EL (cell line): ENCODE measurements at places on chromosomes 12 and 14.

DNA sequence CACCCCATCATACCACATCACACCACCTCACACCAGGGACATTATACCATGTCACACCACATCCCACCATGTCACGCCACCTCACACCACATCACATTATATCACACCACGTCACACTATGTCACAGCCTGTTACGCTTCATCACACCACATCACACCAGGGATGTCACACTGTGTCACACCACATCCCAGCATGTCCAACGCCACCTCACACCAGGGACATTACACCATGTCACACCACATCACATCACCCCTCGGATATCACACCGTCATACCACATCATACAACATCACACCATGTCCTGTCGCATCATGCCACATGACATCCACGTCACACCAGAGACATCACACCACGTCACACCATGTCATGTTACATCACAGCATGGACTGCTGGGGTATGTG is 235.5 kb downstream of the TMEM121 start:
- no peak for DNase-seq

- DNase-seq: peak; percentile 34
Observed at GRCh38 chr12:55659486-55660385, 23.0 kb downstream of the OR10P1 start.

DNA sequence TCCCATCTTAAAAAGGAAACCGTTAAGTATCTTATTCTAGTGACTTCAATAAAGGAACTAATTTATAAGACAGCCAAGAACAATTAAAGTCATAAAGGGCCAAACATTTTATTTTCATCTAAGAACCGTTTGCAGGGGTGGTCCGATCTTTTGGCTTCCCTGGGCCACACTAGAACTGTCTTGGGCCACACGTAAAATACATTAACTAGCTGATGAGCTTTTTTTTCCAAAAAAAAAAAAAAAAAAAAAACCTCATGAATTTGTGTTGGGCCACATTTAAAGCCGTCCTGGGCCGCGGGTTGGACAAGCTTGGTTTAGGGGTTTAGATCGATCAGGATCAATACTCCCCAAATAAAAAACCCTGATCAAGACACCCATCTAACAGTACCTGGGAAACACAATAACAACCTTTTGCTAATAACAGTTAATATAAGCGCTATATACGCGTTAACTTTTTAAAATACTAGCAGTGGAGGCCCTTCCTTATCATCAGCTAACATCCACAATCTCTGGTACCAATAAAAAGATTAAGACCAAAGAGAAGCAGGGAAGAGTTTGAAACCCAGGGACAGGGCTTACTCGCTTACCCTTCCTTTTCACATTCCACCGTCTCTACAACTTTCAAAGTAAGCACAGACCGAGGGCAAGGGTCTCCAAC is 1.1 kb downstream of the NAP1L1 start:
- DNase-seq: no peak

GRCh38 chr12:104599272-104600035 is 142.7 kb downstream of the CHST11 start:
- DNase-seq: no peak

DNA sequence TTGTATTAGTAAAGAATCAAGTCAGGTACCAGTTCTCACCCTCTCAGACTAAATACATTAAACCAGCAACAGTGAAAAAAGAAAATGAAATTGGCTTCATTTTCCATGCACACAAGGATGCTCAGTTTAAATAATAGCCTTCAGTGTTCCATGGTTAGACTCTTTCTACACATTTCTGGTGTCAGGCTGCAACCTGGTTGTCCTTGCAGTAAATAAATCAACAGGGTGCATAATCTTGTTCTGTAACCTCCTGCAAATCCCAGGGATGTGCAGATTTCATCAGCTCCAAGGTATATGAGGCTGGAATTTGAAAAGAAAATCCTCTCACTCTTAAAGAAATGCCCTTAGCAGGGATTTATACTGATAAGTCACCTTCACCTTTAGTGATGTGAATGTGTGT is 46.7 kb upstream of the BTG1 start:
- DNase-seq: no peak

- no peak for DNase-seq
Observed at GRCh38 chr14:75615200-75615599, 36.8 kb downstream of the FLVCR2 start.

- no peak for DNase-seq
Observed at GRCh38 chr12:117018685-117019084, 80.5 kb downstream of the TESC start.

- peak; percentile 61 for DNase-seq
Observed at GRCh38 chr12:92735131-92735721, 32.4 kb downstream of the PLEKHG7 start.

DNA sequence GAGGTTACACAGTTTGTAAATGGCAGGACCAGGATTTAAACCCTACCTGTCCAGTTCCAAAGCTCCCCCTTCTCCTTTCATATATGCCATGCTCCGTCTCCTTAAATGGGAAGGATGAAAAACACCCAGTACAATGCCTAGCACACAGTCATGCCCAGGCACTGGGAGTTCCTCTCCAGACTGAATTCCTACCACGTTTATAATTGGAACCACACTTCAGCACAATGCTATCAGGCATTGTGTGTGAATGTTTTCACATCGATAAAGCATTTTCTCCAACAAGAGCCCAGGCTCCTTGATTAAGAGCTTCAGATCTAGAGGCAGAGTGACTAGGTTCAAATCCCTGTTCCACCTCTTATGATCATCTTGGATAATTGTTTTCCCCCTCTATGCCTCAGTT is 2.7 kb upstream of the NUAK1 start:
- DNase-seq: no peak

DNA sequence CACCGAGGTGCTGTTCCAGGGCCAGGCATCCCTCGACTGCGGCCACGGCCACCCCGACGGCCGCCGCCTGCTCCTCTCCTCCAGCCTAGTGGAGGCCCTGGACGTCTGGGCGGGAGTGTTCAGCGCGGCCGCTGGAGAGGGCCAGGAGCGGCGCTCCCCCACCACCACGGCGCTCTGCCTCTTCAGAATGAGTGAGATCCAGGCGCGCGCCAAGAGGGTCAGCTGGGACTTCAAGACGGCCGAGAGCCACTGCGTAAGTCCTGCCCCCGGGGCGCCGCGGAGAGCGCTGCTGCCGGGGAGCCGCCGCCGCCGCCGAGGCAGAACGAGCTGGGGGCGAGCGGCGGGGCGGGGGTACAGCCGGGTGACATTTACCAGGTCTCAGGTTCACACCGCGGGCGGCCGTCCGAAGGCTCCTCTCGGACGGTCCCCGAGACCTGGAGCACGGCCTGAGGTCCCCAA is 1.4 kb downstream of the PLXNC1 start:
- peak; percentile 31 for DNase-seq

- DNase-seq: no peak
Observed at GRCh38 chr12:83052890-83053541, 366.3 kb downstream of the TMTC2 start.

- DNase-seq: no peak
Observed at GRCh38 chr14:64856529-64857445, 22.9 kb downstream of the SPTB start.

DNA sequence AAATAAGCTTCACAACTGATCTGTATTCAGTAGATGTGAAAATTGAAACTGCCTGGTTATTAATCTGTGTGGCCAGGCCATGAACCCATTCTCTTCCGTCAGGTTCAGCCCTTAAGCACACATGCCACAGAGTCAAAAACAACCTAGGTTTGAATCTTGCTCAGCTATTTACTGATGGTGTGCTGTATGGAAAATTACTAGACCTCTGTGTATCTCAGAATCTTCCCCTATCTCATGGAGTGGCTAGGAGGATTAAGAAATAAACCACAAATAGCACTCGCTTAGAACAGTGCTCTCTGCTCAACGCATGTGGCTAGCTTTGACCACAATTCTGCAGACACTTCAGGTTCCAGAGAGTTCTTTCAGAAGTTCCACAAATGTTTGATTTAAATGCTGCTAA is 240.7 kb upstream of the PLEKHG7 start:
- no peak for DNase-seq

DNA sequence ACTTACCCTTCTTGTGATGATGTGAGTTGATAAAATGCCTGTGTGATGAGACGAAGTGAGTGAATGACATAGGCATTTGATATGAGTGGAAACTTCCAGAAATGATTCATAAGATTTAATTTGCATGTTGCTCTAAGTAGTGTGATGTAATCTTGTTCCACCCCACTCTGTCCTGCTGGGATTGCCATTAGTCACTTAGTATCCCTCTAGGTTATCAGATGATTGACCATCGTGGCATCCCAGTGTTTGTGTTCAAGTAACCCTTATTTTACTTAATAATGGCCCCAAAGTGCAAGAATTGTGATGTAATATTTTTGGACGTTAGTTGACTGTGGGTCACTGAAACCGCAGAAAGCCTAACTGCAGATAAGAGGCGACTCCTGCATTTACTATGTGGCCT is 214.4 kb upstream of the DIO2 start:
- DNase-seq: peak; percentile 99

DNA sequence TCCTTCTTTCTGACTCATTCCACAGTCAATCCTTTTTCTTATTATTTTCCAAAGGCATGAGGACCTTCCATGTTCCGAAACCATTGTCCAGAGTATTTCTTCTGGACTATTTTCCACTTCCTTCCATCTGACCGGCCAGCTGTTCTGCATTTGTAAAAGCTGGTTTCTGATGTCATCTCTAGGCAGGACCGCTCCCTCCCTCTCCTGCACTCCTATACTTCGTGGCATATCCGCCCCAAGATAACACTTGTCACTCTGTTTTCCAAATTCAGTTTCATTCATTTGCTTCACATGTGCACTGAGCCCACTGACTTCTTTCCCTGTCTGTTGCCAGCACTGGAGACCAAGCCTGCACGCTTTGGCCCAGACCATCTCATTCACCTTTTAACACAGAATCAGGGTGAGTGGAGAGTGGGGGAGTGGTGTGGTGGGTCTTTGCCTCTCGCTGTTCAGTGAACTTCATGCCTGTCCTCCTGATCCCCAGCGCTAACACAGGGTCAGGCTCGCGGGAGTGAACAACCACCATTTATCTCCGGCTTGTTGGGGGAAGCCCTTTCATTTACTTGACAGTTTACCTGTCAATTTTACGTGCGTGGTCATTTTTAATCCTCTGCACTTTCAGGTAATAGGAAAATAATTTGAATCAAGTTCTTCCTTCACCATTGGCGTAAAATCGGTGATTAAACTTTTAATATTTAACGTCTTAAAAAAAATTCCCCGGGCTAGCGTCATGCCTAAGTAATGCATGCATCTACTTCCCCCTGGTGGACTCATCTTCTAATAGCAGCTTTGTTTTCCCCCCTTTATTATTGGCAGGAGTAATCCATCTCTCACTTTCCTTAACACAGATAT is 52.5 kb downstream of the C12orf75 start:
- peak; percentile 75 for DNase-seq

DNA sequence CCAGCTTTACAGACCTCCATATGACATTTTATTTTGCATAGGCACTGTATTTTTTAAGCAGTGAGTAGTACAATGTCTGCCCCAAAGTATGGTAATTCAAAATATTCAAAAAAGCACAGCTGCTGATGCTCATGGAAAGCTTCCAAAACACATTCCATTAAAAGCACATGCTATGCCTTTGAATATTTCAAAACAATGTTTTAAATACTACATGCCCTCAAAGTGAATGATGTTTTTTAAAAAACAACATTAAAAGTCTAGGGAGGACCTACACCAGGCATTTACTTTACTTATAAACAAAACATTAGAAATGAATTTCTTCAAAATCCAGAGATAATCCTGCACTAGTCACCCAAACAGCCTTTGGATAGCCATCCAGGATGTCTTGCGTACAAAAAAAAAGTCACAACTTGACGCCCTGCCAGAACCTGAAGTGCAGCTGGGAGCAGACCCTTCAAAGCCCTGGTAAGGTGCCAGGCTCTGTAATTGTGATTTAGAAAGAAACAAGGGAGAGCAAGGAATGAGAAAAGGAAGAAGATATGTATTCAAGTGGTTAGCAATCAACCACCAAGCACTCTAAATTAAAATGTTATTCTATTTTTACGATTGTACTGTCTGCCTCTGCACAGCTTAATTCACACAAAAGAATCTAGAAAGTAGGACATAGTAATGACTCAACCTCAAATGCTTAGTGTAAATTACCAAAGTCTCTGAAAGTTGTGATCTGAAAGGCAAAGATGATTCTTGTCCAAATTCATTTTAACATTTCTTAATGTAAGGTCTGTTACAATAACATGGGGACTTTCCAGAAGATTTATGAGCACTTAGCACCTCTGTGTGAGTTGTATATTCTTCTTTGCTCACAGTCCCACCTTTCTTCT is 31.9 kb downstream of the CEP83 start:
- DNase-seq: peak; percentile 66

GRCh38 chr12:97681612-97682504 is 219.3 kb downstream of the RMST start:
- DNase-seq: no peak

DNA sequence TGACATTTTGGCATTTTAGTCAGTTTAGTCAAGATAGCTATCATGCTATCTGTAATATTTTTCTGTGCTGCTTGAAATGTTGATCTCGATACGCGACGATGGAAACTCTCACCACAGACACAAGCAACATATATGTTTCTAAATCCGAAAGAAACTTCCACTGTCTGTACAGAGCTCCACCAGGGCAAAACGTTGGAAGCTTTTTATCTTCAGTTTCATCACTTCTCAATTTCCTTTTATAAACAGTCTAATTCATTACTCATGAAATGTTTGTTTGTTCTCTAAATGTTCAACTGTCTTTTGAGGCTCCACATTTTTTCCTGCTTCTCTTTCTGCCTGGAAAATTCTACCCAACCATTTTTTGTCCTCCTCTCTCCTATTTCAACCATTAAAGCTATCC is 737.6 kb downstream of the SLC16A7 start:
- DNase-seq: peak; percentile 16

DNA sequence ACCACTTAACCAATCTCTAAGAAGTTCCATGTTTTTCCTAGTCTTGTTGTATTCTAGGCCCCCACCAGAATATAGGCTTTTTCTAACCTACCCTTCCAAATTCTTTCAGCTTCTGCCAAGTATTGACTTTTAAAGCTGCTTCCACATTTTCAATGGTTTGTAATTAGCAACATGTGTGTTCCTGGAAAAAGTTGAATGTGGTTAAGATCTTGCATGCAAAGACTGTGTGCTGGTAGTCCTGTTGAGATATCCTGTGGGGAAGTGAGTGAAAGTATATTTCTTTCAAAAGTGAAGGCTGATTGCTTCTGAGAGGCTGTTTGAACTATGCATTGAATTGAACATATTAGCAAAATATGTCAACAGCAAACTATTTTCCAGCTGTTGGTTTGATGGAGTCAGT is 646 bp upstream of the OR6C4 start:
- no peak for DNase-seq

GRCh38 chr12:81863406-81863805 is 104.3 kb upstream of the PPFIA2 start:
- no peak for DNase-seq

DNA sequence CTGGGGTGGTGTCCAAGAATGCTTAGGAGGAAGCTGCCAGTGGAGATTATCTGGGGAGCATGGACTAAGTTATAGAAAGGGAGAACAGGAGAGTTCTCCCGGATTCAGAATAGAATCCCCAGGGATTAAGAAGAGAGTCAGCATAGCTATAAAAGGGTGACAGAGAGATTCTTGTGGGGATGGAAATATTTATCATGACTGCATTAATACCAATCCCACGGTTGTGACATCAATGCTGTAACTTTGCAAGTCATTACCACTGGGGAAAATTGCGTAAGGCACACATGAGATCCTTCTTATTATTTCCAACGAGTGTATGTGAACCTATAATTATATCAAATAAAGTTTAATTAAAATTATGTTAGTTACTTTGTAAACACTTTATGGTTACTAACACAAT is 447.9 kb upstream of the TMEM132C start:
- peak; percentile 1 for DNase-seq

- DNase-seq: no peak
Observed at GRCh38 chr12:57242329-57242690, 8.7 kb downstream of the STAC3 start.

- no peak for DNase-seq
Observed at GRCh38 chr12:112305951-112306350, 76.3 kb downstream of the HECTD4 start.
